ENCODE measurements at places on chromosomes 2 and 18.

- no peak for DNase-seq
These were observed 479 bp downstream of the SCN9A start for GRCh38 chr2:166375195-166375735.

- peak; percentile 69 for DNase-seq
These were observed 216.3 kb upstream of the DTNA start for GRCh38 chr18:34493566-34494358.

GRCh38 chr2:227163485-227163997, 464 bp downstream of the COL4A4 start:
- DNase-seq: peak; percentile 67

GRCh38 chr2:162821176-162821575, 17.4 kb downstream of the KCNH7 start:
- DNase-seq: no peak

- no peak for DNase-seq
These were observed 1.4 kb upstream of the TGOLN2 start for GRCh38 chr2:85329181-85329651.

DNA sequence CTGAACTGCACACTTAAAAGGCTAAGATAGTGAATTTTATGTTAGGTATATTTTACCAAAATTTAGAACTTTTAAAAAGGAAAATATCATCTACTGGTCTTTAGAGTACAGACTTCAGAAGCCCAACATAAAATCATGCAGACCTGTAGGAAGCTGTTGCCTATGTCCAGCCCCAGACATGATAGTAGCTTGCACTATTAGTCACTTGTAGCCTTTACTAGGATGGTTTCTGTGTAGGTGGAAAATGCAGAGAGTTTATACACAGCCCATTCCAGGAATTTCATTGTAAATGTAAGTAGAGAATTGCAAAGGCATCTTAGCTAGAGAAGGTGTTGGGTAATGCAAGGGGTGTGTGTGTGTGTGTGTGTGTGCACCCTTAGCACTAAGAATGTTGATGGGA, 640.2 kb downstream of the RNF144A start:
- no peak for DNase-seq

- no peak for DNase-seq
These were observed 437.4 kb downstream of the PIK3C3 start for GRCh38 chr18:42392416-42392815.

DNA sequence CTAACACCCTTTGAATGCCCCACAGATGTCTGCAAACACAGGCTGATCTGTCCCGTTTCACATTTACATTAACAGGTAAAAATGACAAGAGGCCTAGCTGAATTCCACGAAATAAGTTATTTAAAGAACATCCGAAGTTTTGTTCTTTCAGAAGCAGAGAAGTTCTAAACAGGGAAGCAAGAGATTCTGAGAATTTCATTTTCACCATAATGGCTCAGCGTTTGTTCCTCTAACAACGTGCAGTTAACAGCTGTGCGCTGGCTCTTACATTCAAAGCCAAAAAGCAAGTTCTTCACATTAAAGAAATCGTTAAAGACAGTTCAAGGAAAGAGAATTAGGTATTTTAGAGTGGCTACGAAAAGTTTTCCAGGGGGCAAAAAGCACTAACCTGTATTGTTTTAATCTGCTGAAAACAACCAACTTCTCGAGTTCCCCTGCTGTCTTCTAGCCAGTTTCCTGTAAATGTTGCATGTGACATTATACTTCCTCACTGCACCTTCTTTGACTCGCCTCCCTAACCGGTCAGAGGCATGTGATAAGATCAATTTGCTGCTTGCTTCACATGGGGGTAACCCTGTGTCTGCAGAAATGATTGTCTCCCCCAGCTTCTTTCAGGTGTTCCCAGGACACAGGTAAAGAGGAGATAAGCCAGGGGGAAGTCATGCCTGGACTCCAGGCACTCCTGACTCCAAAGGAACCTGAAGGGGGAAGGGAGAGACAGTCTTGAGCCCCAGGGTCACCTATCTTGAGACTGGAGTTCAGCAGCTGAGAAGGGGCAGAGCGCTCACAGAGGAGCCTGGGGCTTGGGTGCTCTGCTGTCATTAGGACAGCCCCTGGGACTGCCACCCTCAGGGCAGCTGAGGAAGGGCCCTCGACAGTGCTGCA, 36.8 kb upstream of the WIPF1 start:
- DNase-seq: peak; percentile 66

DNA sequence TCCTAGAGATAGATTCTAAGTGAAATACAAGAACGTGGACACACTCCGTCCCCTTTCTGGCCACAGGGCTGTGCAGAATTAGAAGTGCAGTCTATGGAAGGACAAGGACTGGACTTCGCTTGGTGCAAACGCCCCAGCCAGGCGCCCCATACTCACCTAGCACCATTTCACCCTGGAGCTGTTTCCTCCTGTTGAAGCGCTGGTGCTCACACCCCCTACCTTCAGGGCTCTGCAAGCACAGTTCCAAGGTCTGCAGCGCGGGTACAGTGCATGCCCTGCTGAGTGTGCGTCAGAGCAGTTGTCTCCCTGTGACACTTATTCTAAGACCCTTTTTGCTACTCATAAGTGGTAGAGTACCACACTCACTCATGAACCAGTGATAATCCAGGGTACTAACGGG, 3.0 kb downstream of the HPCAL1 start:
- no peak for DNase-seq

DNA sequence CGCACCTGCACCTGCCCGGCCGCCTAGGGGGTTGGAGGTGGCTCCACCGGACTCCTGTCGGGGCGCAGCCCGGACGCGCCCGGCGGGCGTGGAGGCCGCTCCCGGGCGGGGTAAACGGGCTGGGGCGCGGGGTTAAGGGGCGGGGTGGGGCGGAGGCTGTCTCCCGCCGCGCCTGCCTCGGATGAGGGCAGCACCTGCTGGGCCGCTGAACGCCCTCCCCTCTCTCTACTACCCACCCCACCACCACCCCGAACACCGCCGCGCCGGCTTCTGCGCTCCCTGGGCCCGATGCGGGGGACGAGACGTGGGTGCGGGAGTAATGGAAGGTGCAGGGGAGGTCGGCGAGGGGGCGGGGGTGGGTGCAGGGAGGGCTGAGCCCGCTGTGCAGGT, 224.8 kb upstream of the ID2 start:
- peak; percentile 72 for DNase-seq

DNA sequence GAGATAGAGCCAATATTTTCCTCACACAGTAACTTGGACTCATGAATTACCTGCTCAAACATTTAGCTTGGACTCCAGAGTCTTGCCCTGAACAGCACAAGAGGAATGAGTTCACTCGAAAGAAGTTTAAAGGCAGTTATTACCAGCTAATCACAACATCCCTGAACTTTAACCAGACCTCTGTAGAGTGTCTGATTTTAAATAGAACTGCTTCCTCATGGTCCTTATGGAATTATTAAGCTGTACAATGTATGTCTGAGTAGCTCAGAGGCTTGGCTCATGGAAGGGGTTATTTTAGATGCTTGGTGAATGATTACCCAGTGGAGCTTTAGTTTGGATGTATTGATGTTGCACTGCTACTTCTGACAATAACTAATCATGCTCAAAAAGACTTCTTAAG, 183.1 kb downstream of the FMNL2 start:
- no peak for DNase-seq

GRCh38 chr18:34342960-34343359, 118.2 kb upstream of the NOL4 start:
- DNase-seq: no peak

DNA sequence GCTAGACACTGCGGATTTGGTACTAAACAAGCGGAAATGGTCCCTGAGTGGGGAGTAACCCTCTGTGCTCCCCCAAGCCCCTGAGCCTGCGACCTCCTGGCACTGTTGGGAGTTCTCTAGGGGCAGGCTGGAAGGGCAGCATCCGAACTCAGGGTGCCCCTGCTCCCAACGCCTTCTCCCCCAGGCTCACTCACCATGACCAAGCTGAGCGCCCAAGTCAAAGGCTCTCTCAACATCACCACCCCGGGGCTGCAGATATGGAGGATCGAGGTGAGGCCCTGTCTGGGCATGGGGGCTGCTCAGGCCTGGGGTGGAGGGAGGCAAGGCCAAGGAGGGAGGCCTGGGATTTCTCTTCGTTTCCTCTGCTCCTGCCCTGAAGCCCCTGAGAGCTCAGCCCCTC, 4.7 kb downstream of the VIL1 start:
- no peak for DNase-seq

- DNase-seq: no peak
These were observed 1234.4 kb downstream of the CNTNAP5 start for GRCh38 chr2:125259451-125259850.

DNA sequence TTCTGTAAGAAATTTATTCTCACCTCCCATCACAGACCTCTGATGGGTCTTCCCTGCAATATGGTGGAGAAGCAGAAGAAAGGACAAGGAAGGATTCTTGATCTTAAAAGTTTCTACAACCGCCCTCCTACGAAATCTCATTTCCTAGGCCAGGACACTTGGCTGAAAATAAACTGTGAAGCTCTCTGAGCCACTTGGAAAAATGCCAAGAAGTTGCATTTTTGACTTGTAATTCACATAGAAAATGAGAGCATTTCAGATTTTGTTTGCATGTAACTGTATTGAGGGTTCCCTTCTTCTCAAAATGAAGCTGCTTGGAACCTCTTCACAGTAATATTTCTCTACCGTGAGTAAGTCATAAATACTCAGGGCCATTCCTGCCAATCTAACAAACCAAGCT, 458.3 kb upstream of the SLC14A2 start:
- DNase-seq: no peak

- no peak for DNase-seq
These were observed 243.6 kb upstream of the RBMS1 start for GRCh38 chr2:160737247-160737646.

- DNase-seq: peak; percentile 82
These were observed 537 bp downstream of the AGFG1 start for GRCh38 chr2:227472265-227473121.

GRCh38 chr2:121297217-121297830, 12.3 kb upstream of the TFCP2L1 start:
- no peak for DNase-seq

- DNase-seq: no peak
These were observed 50.5 kb upstream of the GORASP2 start for GRCh38 chr2:170878505-170878904.

DNA sequence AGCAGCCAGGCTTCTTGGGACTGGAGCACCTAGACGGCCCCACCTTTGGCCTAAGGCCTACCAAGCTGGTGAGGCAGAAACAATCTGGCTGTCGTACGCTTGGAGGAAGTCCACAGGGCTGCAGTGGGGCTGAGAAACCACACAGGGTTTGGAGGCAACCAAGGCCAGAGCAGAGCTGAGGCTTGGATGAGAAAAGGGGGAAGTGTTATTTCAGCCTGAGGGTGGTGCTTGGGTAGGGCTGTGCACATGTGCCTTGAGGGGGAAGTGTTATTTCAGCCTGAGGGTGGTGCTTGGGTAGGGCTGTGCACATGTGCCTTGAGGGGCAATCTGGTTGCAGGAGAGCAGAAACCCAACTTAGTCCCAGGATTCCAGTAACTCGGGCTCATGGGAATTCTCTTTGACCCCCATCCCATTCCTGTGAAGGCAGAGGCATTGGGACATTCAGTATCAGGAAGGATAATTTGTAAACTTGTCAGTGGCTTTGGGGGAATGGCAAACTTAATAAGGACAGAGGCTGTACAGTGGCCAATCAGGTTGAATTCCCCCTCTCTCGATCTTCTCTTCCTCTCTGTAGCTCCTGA, 971 bp upstream of the FBXO41 start:
- no peak for DNase-seq

DNA sequence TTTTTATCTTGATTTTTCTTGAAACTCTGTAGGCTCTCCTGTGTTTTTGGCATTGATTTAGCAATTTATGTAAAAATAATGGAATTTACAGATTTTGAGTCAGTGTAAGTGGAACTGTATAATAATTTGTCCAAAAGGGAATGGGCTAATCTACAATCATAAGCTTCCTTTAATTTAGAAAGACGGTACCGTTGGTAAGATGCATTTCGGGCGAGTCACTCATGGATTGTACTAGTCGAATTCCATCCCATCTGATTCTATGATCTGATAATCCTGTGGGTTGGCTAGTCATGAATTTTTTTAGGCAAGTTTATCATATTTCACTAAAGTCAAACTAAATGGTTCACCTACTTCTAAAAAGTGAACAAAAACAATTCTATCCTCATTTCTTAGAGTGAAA, 133.4 kb downstream of the ZNF407 start:
- no peak for DNase-seq

- DNase-seq: peak; percentile 16
These were observed 187.0 kb downstream of the HAUS1 start for GRCh38 chr18:46291149-46291548.

- no peak for DNase-seq
These were observed 38.3 kb downstream of the PAPOLG start for GRCh38 chr2:60794271-60794863.

- peak; percentile 35 for DNase-seq
These were observed 201.1 kb upstream of the HDAC4 start for GRCh38 chr2:239601880-239602279.

DNA sequence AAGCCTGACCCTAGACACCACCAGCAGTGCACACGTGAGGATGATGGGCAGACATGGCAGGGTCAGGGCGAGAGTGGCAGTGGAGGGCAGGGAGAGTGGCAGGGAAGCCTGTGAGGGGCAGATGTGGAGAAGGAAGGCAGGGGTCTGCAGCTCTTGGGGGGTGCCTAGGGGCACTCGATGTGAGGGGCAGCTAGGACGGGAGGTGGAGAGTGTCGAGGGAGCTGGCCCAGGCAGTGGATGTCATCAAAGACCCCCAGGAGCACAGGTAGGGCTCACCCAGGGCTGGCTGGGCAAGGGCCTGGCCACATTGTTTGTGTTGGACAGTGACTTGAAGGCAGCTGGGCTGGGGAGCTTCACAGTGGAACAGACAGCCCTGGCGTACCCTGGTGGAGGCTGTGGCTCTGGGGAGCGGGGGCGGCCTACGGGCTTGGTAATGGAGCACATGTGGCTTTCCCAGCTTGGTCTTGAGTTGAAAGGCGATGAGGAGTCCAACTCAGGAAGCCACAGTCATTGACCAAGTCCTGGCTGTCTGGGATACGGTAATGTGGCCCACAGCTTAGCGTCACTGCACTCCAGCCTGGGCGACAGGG, 87.1 kb downstream of the RTP5 start:
- DNase-seq: no peak
